ENCODE measurements at places on chromosomes 3 and 15.
A peak's percentile ranks its signal among the peaks of the same experiment; 100 is the strongest.

DNA sequence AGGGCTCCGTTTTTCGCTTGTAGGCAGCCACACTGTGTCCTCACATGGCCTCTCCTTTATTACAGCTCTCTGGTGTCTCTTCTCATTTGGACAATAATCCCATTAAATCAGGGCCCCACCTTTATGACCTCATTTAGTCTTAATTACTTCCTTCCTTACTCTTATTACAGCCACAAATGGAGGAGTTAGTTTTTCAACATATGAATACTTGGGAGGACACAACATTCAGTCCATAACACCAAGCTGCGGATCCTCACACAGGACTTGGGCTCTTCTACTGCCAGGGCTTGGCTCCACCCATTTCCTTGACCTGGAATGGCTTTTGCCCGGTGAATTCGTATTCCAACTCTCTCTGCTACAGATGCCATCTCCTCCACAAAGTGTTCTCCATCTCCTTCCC is 74.3 kb upstream of the SLC7A14 start:
- DNase-seq = no peak

DNA sequence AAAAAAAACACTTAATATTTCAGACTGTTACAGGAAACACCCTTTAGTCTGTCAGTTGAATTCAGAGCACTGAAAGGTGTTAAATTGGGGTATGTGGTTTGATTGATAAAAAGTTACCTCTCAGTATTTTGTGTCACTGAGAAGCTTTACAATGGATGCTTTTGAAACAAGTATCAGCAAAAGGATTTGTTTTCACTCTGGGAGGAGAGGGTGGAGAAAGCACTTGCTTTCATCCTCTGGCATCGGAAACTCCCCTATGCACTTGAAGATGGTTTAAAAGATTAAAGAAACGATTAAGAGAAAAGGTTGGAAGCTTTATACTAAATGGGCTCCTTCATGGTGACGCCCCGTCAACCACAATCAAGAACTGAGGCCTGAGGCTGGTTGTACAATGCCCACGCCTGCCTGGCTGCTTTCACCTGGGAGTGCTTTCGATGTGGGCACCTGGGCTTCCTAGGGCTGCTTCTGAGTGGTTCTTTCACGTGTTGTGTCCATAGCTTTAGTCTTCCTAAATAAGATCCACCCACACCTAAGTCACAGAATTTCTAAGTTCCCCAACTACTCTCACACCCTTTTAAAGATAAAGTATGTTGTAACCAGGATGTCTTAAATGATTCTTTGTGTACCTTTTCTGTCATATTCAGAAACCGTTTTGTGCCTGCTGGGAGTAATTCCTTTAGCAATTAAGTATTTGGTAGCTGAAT is 17.9 kb downstream of the TMEM43 start:
- peak; percentile 64 for DNase-seq

GRCh38 chr3:83890763-83891135 is 1068.0 kb upstream of the CADM2 start:
- no peak for DNase-seq

- DNase-seq = no peak
Observed at GRCh38 chr3:171654809-171655208, 155.5 kb downstream of the PLD1 start.

- DNase-seq = no peak
Observed at GRCh38 chr3:175713268-175713667, 854.1 kb downstream of the NAALADL2 start.

GRCh38 chr3:15478640-15478979 is 42.9 kb downstream of the COLQ start:
- DNase-seq = no peak

GRCh38 chr3:83189634-83190033 is 1428.2 kb upstream of the GBE1 start:
- DNase-seq = no peak

DNA sequence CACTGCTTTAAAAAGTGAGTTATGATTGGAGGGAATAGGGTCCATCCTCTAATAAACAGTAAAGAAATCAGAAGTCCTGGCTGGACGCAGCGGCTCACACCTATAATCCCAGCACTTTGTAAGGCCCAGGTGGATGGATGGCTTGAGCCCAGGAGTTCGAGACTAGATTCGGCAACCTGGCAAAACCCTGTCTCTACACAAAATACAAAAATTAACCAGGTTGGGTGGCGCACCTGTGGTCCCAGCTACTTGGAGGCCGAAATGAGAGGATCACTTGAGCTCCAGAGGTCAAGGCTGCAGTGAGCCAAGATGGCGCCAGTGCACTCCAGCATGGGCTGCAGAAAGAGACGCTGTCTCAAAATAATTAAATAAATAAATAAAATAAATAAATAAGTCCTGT is 171.2 kb downstream of the POTEB3 start:
- no peak for DNase-seq

DNA sequence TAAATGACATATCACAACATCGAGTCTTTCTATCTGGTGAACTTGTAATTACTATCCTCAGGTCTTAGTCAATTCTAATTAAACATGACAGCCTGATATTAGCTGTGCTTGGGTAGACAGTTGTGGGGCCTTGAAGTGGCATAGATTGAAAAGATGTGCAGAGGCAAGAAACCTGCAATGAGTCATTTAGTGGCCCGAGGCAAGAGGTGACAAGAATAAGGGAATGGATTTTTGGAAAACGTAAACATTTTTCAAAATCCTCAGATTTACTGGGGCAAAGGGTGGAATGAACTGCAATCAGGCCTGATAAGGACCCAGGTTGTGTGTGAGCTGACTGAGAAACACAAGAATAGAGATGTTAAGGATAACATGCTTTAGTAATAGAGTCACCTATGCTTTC is 29.5 kb upstream of the ULK4 start:
- DNase-seq = no peak

GRCh38 chr3:54818942-54819341 is 108.9 kb downstream of the LRTM1 start:
- no peak for DNase-seq

GRCh38 chr3:131547585-131547984 is 44.8 kb upstream of the MRPL3 start:
- no peak for DNase-seq

DNA sequence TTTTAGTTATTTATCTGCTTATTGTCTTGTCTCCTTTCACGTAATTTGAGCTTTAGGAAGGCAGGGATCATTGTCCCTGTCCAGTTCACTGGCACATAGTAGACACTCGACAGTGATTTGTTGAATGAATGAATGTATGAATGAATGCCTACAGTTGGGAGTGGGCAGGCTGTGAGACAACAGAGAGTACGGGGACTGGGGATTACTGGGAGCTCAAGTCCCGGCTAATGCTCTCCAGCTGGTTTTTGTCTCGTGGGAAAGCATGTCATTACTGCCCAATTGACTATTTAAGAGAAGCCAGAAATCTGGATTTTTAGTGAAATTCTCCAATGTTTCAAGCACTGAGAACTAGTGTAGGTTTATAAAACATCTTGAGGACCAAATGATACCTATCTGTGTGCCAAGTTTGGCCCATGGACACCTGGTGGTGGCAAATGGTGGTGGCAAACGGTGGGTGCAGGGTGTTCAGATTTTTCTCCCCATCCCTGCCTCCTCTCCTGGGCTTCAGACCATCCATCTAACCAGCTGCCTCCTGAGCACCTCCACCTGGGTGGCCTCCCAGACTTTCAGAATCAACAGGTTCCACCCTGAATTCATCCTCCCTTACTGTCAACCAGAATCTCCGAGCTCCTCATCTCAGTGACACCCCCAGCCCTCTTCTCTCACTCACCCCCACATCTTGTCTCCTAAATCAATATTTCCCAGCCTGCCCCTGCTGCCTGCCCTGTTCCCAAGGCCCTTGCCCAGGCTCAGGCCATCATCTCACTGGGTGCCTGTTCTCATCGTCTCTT is 36.2 kb upstream of the TRH start:
- DNase-seq = no peak

DNA sequence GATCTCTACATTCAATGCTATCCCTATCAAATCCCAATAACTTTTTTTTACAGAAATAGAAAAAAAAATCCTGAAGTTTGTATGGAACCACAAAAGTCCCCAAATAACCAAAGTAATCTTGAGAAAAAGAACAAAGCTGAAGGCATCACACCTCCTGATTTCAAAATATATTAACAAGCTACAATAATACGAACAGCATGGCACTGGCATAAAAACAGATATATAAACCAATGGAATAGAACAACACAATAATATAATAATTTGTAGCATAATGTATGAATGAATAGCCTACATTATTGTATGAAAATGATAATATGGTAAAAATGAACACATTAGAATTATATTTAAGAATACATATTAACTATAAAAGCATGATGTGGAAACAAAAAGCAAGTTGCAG is 76.7 kb upstream of the TMC3 start:
- no peak for DNase-seq

DNA sequence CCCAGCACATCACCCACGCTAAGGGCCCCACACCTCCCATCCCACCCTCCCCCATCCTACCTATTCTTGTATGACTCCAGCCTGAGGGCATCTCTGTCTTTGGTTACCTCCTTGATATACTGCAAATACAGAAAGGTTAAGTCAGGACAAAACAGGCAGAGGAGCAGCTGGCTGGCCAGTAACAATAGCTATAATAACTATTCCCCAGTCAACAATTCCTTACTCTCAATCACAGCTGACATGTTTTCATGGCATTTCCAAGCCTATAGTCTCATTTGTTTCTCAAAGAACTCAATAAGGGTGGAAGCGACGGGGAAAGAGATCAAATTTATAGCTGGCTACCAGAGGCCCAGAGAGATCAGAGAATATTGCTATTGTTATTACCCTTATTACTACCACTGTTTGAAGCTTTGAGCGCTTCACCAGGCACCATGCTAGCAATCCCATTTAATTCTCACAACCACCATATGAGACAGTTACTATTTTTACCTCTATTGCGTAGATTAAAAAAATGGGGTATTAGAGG is 93.0 kb upstream of the C2CD4B start:
- DNase-seq = no peak

- no peak for DNase-seq
Observed at GRCh38 chr15:34608517-34608916, 25.1 kb upstream of the GOLGA8B start.

- DNase-seq = no peak
Observed at GRCh38 chr3:128503164-128503651, 10.2 kb upstream of the GATA2 start.

DNA sequence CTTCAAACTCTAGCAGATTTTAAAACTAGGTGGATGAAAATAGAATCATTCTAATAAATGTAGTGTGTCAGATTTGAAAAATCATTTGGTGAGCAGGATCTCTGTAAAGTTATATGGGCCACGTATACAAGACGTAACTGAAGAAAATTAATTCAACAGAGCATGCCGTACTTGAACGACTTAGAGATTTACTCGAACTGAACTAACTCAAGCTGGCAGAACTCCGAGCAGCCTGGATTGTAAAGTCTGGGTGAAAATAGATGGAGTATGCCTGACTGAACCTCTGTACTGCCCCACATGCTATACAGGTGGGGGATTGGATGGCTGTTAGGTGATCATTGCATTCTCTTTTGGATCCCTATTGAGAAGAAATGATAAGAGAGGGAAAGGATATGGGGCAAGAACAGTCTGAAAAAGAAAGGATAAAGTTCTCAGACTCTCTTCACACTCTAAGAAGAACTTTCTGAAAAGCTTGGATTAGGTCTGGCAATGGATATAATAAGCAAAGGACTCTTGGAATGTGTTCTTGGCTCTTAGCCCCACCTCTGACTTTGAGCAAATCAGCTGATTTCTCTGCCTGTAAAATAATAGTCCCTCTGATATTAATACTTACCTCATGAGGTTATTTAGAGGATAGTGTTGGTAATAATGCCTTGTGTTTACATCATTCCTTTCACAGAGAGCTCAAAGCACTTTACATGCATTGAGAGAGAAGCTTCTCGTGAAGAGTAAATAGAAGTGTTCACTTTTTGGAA is 147.5 kb downstream of the FILIP1L start:
- DNase-seq = no peak

DNA sequence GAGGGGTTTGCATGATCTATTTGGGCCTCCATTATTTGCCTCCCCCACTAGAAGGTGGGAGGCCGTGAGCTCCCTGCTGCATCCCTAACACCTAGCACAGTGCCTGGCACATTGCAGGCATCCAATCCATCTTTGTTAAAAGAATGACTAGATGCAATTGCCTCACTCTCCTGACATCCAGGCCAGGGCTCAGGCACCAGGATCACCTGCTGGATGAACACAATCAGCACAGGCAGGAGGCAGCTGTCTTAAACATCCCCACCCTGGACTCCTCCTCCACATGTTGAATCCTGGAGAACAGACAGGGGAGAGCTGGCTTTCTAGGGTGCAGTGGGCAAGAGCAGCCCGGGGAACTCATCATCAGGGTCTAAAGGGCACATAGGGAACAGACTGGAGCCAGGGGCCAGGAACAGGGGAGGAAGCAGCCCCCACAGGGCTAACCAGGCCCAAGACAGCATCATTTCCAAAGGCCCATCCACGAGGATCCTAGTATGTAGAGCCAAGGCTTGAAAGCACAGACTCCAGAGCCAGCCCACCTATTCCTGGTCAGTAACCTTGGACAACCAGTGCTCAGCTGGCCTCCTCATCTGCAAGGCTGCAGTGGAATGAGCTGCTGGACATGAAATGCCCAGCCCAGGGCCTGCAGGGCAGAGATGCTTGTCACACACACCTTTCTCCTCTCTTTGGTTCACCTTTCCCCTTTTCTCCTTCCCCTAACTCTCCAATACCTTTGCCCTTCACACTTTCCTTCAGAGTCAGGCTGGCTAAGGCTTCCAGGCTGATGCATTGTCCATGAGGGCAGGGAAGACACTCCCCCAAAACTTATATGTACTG is 254.4 kb upstream of the TLE3 start:
- DNase-seq = no peak

DNA sequence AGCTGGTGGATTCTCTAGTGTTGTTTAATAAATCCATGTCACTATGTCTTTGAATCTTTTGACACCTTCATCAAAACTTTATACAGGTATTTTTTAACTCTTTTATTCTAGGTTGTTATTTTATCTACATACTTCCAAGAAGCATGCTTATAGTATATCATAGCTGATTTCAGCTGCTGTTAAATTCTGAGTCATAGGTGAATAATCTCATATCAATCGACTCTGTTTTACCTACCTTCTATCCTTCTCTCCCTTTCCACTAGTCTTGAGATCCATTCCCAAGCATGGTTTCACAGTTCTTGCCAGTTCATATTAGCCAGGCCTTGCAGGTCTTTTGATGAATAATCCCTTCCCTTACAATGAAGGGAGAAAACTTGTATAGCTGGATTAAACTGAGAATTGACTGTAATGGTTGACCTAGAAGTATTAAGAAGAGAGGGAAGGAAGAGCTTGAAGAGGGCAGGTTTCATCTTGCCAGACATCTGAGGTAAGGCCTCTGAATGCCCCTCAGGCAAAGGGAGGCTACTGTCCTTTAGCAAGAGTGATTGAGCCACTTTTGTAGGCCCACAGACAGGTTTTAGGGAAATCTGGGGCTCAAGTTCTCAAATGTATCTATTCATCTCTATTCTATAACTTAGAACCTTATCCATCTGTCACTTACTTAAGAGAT is 146.4 kb downstream of the EPHA6 start:
- no peak for DNase-seq

- DNase-seq = no peak
Observed at GRCh38 chr3:126160243-126161210, 19.9 kb downstream of the ALDH1L1 start.

- DNase-seq = peak; percentile 57
Observed at GRCh38 chr3:194323785-194324735, 27.1 kb downstream of the CPN2 start.

GRCh38 chr3:50585919-50586762 is 16.8 kb downstream of the HEMK1 start:
- DNase-seq = no peak

- peak; percentile 34 for DNase-seq
Observed at GRCh38 chr3:170584585-170585007, 1.3 kb downstream of the SLC7A14 start.

- DNase-seq = no peak
Observed at GRCh38 chr3:193590088-193590856, 2.7 kb upstream of the OPA1 start.
